ENCODE measurements at places on chromosomes 3 and 15.

- no peak for DNase-seq
Measured at GRCh38 chr3:3037156-3037555, 73.0 kb downstream of the IL5RA start.

GRCh38 chr15:72231833-72232478 lies 966 bp upstream of the PKM start:
- peak; percentile 83 for DNase-seq

GRCh38 chr3:65676580-65676979 lies 362.1 kb downstream of the MAGI1 start:
- no peak for DNase-seq

DNA sequence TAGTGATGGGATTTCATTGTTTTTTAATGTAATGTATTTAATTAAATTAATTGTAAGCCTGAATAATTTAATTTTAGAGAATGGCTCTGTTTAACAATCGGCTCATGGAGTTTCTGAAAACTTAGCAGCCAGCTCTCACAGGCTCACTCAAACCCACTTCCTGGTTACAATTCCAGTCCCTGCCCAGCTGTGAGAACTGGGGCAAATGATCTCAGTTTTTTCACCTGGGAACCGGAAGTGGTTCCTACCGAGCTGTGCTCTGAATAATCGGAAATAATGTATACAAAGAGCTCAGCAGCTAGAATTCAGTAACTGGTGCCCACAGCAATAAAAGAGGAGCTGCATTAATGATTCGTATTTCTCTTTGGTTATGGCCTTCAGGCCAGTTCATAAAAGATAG lies 244.3 kb upstream of the MCTP2 start:
- no peak for DNase-seq

DNA sequence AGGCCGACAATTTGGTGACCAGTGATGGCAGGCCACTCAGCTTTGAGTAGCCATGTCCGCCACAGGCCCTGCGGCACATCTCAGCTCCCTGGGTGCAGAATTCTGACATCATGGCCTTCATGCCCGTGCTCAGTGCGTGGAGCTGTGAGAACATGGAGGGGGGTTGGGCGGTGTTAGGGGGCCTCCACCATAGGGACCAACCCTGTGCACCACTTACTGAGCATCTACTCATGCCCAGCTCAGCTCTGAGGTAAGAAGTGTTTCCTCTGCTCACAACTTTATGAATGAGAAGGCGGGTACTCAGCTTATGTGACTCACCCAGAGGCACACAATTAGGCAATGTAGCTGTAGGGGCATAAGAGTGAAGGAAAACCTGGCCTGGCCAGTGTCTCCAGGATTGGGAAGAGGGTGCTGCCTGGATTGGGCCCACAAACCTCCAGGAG lies 10.5 kb downstream of the ACOX2 start:
- DNase-seq = no peak

- no peak for DNase-seq
Measured at GRCh38 chr3:126126286-126126685, 42.4 kb upstream of the SLC41A3 start.

DNA sequence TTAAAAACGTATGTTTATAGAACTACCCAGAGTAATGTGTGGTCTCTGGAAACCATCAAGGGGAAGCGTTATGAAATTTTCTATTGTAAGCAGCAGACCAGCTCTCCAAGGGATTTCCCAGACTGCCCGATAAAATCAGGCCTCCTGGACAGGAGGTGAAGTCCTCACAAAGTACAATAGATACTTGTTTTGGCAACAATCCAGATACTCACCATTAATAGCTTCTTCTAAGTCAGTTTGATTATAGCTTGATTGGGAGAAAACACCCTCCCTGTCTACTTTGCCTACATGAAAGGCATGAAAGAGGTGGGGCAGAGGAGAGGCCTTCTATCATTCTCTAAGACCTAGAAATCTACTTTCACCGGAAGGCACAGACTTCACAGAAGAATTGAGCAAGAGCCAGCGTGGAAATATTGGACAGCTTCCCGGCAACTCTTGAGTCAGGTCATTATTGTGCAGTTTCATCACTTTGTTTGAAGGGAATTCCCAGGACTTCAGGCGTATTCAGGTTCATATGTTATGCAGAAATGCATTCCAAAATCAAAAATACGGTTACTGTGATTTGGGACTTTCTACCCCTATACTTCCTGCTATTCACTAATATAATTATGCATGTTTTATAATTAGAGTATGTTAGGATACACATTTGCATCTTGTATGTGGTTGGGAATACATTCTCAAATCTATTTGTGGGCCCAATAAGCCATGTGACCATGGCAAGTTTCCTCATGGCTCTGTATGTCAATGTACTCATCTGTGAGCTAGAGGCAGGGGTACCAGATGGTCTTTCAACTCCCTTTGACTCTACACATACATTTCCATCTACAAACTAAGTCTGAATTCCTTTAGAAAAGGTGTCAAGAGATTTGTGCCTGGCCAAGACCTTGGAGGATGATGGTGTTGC lies 103.5 kb downstream of the CD47 start:
- DNase-seq = peak; percentile 92

GRCh38 chr3:4501437-4501836 lies 8.3 kb downstream of the ITPR1 start:
- DNase-seq = no peak

DNA sequence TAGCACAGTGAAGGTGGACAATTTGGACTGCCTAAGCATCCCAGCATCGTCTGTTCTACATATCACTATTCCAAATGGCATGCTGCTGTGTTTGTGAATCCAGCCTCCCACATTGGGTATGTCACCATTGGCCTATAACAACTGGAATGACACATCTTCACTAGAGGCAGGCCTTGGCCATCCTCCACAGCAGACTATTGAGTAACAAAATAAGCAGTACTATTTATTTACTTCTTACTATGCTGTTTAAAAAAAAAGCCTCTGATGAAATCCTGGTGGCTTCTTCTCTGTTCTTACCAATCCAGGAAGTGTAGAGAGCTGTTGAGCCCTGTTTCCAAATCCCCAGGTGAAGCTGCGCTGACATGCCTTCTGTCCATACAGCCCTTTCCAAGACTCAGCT lies 30.6 kb upstream of the CERS3 start:
- no peak for DNase-seq

DNA sequence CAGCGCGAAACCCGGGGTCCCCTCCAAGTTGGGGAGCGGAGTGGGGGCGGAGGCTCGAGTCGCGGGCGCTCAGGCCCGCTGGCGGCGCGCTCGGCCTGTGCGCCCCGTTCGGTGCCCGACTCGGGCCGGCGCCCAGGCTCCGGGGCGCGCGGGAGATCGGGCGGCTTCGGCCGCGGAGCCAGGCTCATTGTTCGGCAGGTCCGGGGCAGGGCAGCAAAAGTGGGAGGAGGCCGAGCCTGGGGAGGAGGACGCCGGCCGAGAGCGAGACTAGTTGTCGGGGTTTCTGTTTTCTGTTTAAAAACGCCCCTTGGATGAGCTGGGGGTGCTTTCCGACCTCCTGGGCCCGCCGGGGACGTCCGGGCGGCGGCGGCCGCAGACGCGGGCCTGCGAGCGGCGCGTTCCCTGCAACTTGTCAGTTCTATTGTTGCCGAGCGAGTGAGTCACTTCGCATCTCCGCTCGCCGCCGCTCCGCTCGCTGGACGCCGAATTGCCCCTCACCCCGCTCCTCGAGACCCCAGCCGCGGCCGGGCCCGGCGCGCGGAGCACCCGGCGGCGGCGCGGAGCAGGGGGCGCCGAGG lies 676 bp downstream of the TCF12 start:
- DNase-seq = peak; percentile 75

DNA sequence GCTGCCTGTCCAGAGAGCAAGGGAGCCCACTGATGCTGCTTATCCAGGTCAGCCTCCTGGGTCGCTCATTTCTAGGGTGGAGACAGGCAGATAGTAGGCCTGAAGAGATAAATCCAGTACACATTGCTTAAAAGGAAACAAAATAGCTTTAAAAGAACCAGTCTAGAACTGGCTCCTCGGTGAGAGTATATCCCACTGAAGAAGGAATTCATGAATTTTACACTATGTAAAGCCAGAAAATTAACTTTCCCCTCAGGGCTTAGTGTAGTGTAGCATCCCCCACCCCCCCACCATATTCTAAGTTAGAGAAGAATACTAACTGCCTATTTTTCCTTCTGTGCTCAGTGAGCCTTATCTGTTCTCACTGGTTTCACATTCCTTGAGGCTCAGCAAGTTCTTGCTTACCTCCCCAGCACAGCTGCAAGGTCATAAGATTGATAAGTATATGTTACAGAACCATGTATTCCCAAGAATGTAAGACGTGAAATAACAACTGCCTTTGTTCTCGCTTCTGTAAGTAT lies 30.5 kb upstream of the NOX5 start:
- no peak for DNase-seq

- DNase-seq = no peak
Measured at GRCh38 chr15:55394694-55395093, 13.5 kb downstream of the CCPG1 start.

GRCh38 chr3:122680475-122681283 lies at the start of gene PARP14:
TSS of gene PARP14 (plus strand) at chr3:122680839. CDS start at chr3:122680884, 45 bp downstream.
- DNase-seq = peak; percentile 81

DNA sequence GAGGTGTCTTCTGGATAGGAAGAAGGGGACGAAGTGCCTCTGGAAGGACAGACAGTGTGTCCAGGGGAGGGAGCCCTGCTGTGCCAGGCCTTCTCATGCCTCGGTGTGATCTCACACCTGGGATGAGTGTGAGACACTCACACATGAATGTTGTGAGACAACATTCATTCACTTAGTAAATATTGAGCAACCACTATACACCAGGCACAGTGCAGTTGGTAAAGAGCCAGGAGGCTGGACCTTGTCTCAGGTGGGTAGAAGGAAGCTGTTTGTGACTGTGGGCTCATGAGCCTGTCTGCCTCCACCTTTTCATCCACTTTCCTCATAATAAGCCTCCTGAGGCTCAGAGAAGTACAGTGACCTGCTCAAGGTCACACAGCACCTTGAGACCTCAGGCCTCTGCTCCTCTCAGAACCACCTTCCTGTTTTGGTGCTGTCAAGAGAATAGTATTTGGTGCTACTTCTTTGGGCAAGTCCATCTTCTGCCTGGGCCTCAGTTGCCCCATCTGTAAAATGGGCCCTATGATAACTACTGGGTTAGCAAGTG lies 20.9 kb downstream of the SLC6A6 start:
- DNase-seq = peak; percentile 76

- no peak for DNase-seq
Measured at GRCh38 chr3:114675104-114675503, 381.3 kb downstream of the TIGIT start.

DNA sequence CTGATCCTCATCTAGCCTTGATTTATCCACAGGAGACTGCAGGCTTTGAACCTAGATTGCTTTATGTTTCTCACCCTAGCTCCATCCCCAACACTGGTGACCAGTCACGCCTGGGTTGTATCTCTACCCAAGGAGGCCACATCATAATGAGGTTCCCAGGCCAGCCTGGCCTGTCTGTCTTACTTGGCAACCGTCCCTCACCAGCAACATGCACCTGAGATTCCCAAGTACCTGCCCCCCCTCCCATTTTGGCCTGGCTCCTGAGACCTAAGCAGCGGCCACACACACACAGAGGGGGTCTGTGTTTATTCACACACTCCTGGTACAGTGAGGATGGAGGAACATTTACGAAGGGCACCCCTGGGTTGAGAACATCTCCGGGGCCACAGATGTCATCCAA lies 2.4 kb downstream of the CAMK2N2 start:
- DNase-seq = no peak

GRCh38 chr3:53261712-53262111 lies 5.9 kb upstream of the TKT start:
- DNase-seq = no peak

DNA sequence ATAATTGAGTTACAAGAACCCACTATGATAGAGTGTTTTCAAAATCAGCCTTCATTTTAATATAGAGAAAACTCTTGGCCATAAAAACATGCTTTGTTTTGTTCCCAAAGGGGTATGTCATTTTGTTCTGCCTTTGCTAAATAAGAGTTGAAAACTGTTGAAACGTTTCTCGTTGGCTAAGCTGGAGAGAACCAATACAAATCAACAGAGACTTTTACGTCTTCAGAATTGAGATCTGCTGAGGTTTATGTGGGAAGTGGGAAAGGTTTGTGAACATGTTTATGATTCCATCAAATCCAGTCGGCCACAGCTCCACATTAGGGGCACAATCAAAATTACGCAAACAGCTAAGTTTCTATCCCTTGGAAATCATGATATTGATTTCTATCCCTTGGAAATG lies 102.0 kb downstream of the IGF2BP2 start:
- DNase-seq = no peak

- no peak for DNase-seq
Measured at GRCh38 chr3:161295325-161295724, 74.2 kb downstream of the NMD3 start.

- no peak for DNase-seq
Measured at GRCh38 chr15:73782344-73782959, 29.3 kb upstream of the INSYN1 start.

- DNase-seq = peak; percentile 47
Measured at GRCh38 chr15:45919806-45920205, 285.0 kb downstream of the SQOR start.

- DNase-seq = no peak
Measured at GRCh38 chr3:149726716-149727407, 25.4 kb downstream of the COMMD2 start.

DNA sequence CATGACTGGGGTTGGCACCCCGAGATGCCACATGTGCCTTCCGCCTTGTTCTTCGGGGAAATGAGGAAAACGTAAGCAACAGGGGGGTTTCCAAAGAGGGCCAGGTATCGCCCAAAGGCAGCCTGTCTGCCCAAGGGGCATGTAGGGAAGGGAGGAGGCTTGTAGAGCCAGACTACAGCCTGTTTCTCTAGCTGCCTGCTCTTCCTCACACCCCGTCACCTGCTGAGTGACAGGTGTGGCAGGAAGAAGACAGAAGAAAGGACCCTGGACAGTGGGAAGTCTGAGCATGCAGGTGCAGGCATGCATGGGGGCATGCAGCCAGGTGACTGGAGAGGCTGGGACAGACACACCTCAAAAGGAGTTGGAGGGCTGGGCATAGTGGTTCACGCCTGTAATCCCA lies 9.8 kb downstream of the PLA2G4E start:
- no peak for DNase-seq

- DNase-seq = no peak
Measured at GRCh38 chr15:95590533-95591044, 739.9 kb upstream of the NR2F2 start.

DNA sequence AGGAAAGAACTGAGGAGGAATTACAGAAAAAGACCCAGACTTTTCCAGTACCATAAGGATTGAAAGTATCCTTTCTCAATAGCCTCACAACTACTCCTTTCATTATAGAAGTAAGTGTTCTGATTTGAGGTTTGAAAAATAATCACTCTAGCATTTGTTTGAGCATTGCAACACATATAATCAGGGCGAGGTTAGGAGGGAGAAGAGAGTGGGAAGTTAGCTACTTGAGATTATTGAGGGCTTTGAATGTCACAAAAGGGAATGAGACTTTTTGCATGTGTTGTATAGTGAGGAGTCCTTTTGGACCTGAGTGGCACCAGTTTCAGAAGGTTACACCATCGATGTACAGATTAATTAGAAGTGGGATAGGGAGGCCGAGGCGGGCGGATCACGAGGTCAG lies 65.2 kb upstream of the TNIK start:
- DNase-seq = no peak
